Stimulated activated CD4-positive, alpha-beta T cell treated with anti-CD3 and anti-CD28 coated beads, Interleukin-1b, Interleukin-23, amount 100 ng/mL, for 48 hours (primary cell): ENCODE measurements at places on chromosomes 5 and 9.

DNA sequence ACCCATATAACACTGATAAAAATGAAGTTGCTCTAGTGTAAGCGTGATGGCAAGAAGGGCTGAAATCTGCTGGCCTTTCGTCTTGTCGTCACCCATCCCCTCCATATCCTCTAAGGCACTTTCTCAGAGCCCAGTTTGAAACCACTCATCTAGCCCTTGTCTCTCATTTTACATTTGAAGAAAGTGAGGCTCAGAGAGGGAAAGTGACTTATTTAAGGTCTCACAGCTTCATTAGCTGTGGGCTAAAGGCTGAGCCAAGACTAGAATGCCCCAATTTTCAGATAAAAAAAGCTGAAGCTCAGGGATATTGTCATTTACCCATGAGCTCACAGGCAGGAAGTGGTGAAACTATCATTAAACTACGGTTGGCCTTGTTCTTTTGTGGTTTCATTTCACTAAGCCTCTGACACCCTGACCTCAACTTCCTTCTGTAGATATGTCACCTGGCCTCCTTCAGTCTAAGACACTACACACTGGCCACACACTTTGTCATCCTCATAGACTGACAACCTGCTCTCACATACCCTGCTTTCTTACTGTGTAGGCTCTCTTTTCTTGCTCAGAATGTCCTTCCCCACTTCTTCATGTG, 176.7 kb upstream of the DMAC1 start:
- peak; percentile 68 for DNase-seq

- DNase-seq, result no peak
These were observed 15.1 kb upstream of the LPCAT1 start for GRCh38 chr5:1538741-1539392.

- no peak for DNase-seq
These were observed 18.8 kb downstream of the S1PR3 start for GRCh38 chr9:89010056-89010455.

GRCh38 chr5:31967461-31967860, 206.7 kb downstream of the GOLPH3 start:
- no peak for DNase-seq

GRCh38 chr5:138514021-138514420, 29.0 kb downstream of the ETF1 start:
- no peak for DNase-seq

GRCh38 chr9:36837431-36838405, 196.3 kb downstream of the PAX5 start:
- no peak for DNase-seq
